ENCODE measurements at places on chromosomes 2 and 18. TPM values are rescaled to one million over a fixed set of nuclear protein-coding genes. Genes with fewer than 3 reads are reported as not detected.
A peak's percentile ranks its signal among the peaks of the same experiment; 100 is the strongest.

- H3K36me3 ChIP-seq, result no peaks in the 10 kb centered on the region
- peaks cover 38% of the 10 kb centered on the region for H3K4me1 ChIP-seq
- H3K27me3 ChIP-seq, result no peaks in the 10 kb centered on the region
- H3K4me3 ChIP-seq, result no peak overlapping the region
Observed at GRCh38 chr2:108634576-108635160, 84.6 kb upstream of the RANBP2 start.

DNA sequence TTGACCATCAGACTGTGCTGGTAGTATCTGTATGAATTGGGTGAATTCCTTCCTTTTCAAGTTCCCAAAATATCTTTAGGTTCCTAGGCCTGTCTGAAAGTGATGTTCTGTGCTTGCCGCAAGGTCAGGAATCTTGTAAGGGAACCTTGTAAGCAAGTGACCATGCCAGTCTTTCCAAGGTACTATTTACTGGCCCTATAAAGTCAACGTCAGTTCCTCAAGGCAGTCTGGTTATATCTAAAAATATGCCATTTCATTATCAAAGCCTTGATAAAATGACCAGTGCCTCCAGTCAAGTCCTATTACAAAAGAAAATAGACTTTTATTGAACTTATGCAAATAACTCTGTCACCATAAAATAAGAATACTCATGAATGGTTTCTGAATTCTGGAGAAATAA, 88.4 kb upstream of the TPO start:
- no peaks in the 10 kb centered on the region for H3K4me1 ChIP-seq
- H3K4me3 ChIP-seq, result no peak overlapping the region
- no peaks in the 10 kb centered on the region for H3K27me3 ChIP-seq
- H3K27ac ChIP-seq, result no peak overlapping the region
- no peak for DNase-seq

DNA sequence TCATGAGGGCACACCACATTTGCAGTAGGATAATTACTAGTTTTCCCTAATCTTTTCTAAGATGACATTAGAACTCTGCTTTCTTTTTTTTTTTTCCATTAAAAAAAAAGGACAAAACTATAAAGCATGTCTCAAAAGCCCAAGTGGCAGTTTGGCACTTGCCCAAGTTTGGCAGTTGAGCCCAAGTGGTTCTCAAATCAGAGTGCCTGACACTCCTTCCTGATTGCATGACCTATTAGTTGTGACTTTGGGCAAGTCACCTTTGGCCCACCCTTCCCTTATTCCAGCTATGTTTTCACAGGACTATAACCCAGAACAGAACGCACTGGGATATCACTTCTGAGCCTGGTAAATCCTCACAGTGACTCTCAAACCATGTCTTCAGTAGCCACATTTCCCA, 273.0 kb downstream of the CCDC85A start:
- H3K4me1 ChIP-seq, result no peaks in the 10 kb centered on the region
- no peak overlapping the region for H3K4me3 ChIP-seq
- DNase-seq, result no peak
- H3K27ac ChIP-seq, result no peak overlapping the region
- H3K36me3 ChIP-seq, result no peaks in the 10 kb centered on the region
- peaks cover 14% of the 10 kb centered on the region for H3K27me3 ChIP-seq

DNA sequence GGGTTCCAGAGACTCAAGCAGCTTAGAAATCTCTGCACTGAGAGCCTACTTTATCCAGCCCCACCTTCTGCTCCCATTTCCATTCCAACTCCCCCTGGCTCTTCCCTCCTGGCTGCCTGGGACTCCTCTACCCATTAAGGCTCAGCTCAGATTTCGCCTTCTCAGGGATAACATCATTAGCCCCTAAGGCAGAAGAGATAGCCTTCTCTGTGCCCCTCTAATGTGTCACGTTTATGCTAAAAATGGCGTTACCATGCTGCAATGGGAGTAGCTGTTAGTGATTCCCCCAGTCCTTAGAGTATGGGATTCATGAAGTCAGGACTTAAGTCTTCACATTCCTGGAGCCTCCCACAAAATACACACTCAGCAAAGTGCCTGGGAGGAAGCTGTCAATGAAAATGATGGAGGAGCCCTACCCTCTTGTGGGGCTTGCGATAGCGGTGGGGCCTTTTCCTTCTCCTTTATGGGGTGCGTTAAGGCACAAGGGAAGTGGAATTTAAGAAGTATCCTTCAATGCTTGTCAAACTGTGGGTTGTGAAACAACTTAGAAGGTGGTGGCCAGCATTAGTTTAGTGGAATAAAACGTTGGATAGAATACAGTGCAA, 144.7 kb upstream of the COPS8 start:
- H3K27ac ChIP-seq, result peak overlapping the region; percentile 60
- H3K27me3 ChIP-seq, result no peaks in the 10 kb centered on the region
- H3K4me1 ChIP-seq, result peaks cover 14% of the 10 kb centered on the region
- no peaks in the 10 kb centered on the region for H3K36me3 ChIP-seq
- DNase-seq, result no peak

GRCh38 chr2:28613633-28614501, 118.0 kb downstream of the PLB1 start:
- no peak overlapping the region for H3K27ac ChIP-seq
- H3K36me3 ChIP-seq, result no peaks in the 10 kb centered on the region
- H3K27me3 ChIP-seq, result peaks cover 46% of the 10 kb centered on the region
- H3K4me3 ChIP-seq, result no peak overlapping the region
- H3K4me1 ChIP-seq, result peaks cover 11% of the 10 kb centered on the region

- H3K36me3 ChIP-seq, result no peaks in the 10 kb centered on the region
- H3K4me1 ChIP-seq, result no peaks in the 10 kb centered on the region
- H3K27ac ChIP-seq, result no peak overlapping the region
- H3K4me3 ChIP-seq, result no peak overlapping the region
Observed at GRCh38 chr2:118981632-118982031, 39.6 kb downstream of the MARCO start.

DNA sequence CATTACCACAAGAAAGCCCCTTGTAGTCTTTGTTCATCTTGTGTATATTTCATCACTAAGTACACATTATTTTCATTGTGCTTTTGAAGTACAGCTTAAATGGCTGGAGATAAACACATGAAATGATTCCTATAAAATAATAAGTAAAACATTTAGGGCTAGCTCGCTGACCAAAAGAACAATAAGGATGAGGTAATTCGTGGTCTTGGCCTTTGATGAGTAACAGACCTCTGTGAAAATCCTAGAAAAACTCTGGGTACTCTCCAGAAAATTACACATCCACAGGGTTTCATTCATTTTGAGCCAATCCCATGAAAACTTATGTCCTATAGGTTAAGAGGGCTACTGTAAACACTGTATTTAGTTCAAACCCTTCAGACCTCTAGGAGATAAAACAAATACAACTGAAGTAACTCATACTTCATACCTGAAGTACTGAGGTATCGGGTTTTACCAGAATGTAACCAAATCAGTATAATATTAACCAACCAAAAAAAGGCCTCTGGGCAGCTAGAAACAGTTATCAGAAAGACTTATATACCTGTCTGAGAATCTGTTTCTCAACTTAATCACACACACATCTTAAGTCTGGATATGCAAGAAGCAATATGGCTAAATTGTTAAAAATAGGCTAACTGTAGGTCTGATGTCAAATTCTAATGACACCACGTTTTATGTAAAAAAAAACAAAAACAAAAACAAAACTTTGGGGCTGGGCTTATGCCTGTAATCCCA, 31.0 kb downstream of the CFAP36 start:
- H3K4me1 ChIP-seq, result no peaks in the 10 kb centered on the region
- H3K4me3 ChIP-seq, result no peak overlapping the region
- H3K27me3 ChIP-seq, result no peaks in the 10 kb centered on the region
- no peak overlapping the region for H3K27ac ChIP-seq
- peaks cover 5% of the 10 kb centered on the region for H3K36me3 ChIP-seq
- DNase-seq, result no peak

- no peak overlapping the region for H3K4me3 ChIP-seq
- DNase-seq, result no peak
- H3K27ac ChIP-seq, result no peak overlapping the region
Observed at GRCh38 chr2:204180649-204181048, 244.1 kb downstream of the ICOS start.

GRCh38 chr2:207828361-207829057, 58.8 kb upstream of the FZD5 start:
- H3K27me3 ChIP-seq, result no peaks in the 10 kb centered on the region
- H3K4me1 ChIP-seq, result no peaks in the 10 kb centered on the region
- no peaks in the 10 kb centered on the region for H3K36me3 ChIP-seq
- H3K4me3 ChIP-seq, result no peak overlapping the region

- no peak overlapping the region for H3K27ac ChIP-seq
- H3K4me1 ChIP-seq, result peaks cover 21% of the 10 kb centered on the region
- H3K36me3 ChIP-seq, result no peaks in the 10 kb centered on the region
- no peak for DNase-seq
- no peaks in the 10 kb centered on the region for H3K27me3 ChIP-seq
- no peak overlapping the region for H3K4me3 ChIP-seq
Observed at GRCh38 chr2:30288561-30288960, 57.2 kb downstream of the LBH start.

GRCh38 chr2:207231106-207231865, 65.5 kb upstream of the KLF7 start:
- no peak for DNase-seq
- peaks cover 28% of the 10 kb centered on the region for H3K4me1 ChIP-seq
- no peak overlapping the region for H3K27ac ChIP-seq
- H3K4me3 ChIP-seq, result no peak overlapping the region

GRCh38 chr2:137220438-137220993, 455.2 kb downstream of the THSD7B start:
- no peaks in the 10 kb centered on the region for H3K27me3 ChIP-seq
- no peak overlapping the region for H3K27ac ChIP-seq
- no peak overlapping the region for H3K4me3 ChIP-seq
- no peaks in the 10 kb centered on the region for H3K36me3 ChIP-seq

DNA sequence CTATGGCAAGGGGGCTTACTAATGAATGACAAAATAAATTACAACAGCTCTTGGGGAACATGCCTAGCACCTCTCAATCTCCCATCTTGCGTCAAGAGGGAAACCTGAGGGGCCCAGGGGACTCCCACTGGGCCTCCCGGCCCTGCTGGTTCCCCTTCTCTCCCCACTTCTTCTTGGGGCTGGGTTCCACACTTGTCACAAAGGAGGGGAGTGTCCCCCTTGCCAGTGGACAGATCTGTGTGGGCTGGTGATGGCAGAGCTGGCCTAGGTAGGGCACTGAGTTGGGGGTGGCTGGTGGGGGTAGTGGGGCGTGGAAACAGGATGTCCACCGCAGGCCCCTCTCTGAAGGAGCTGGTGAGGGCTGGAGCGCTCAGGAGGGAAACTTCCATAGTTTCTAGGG, 184.0 kb upstream of the HAAO start:
- H3K36me3 ChIP-seq, result no peaks in the 10 kb centered on the region
- no peak overlapping the region for H3K27ac ChIP-seq
- no peak overlapping the region for H3K4me3 ChIP-seq
- no peak for DNase-seq
- peaks cover 40% of the 10 kb centered on the region for H3K4me1 ChIP-seq

- no peak for DNase-seq
- H3K27ac ChIP-seq, result no peak overlapping the region
- peaks cover 4% of the 10 kb centered on the region for H3K27me3 ChIP-seq
Observed at GRCh38 chr18:11741505-11742145, 52.6 kb downstream of the GNAL start.

DNA sequence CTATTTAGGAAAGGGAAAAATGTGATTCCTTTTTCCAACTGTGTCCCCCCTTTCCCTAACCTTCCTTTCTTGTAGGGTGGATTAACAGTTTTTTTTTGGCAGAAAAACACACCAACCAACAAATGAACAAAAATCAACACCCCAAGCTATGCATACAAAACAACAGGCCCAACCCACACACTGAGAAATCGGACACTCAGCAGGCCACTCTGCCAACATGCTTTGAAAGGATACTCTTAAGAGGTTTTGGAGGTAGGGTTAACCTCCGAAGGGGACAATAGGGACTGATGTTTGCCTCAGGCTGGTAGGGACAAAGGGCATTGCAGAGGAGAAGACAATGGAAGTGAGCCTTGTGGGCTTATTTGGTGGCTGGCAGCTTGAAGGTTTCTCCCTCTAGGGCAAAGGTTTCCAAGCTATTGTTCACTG, 33.1 kb upstream of the POLE4 start:
- H3K36me3 ChIP-seq, result peaks cover 8% of the 10 kb centered on the region
- no peak for DNase-seq
- H3K27me3 ChIP-seq, result peaks cover 11% of the 10 kb centered on the region
- no peak overlapping the region for H3K27ac ChIP-seq
- no peak overlapping the region for H3K4me3 ChIP-seq
- H3K4me1 ChIP-seq, result peaks cover 4% of the 10 kb centered on the region

GRCh38 chr2:241965931-241966412, 96.4 kb downstream of the RTP5 start:
- no peaks in the 10 kb centered on the region for H3K27me3 ChIP-seq
- no peaks in the 10 kb centered on the region for H3K36me3 ChIP-seq
- H3K4me1 ChIP-seq, result peaks cover 11% of the 10 kb centered on the region

DNA sequence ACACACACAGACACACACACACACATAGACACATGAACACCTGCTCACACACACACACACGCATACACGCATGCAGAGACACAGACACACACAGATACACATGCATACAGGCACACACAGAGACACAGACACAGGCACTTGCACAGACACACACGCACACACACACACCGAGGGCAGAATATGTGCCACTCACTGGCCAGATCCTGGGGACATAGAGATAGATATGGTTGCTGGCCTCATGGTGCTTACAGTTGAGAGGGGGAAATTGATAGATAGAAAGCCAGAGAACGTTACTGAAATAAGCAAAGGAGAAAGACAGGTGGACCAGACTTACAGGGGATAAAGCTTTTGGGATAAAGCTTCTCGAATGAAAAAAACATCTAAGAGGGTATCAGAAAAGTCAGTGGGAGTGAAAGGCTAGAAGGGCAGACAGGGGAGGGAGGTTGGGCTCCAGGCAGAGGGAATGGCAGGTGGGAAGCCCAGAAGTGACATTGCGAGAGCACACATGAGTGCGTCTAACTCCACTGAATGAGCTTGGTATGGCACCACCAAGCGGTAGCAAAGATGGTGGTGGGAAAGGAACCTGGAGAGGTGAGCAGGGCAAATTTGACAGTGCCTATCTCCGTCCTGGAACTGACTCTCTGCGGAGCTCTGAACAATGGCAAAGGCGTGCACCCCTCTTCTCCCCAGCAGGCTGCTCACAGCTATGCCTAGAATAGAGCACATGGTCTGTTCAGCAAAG, 390.1 kb upstream of the TRIB2 start:
- H3K27me3 ChIP-seq, result no peaks in the 10 kb centered on the region
- no peak overlapping the region for H3K4me3 ChIP-seq
- DNase-seq, result no peak
- H3K36me3 ChIP-seq, result no peaks in the 10 kb centered on the region
- H3K27ac ChIP-seq, result no peak overlapping the region

DNA sequence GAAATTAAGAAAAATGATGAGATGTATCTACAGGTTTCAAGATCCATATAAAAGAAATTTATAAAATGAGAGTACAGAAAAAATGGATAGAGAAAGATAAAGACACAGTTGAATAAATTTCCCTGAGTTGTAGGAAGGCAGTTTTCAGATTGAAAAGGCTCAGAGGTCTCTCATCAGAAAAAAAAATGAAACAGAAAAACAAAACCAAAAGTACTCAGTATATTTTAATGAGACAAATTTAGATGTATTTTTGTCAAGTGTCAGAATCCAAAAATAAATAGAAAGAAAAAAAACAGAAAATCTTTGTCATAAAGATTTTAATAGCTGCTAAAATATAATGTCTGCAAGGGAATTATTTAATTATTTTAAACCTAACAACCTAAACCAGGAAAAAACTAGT, 520.5 kb downstream of the KCNJ3 start:
- no peaks in the 10 kb centered on the region for H3K4me1 ChIP-seq
- peaks cover 18% of the 10 kb centered on the region for H3K27me3 ChIP-seq
- H3K36me3 ChIP-seq, result no peaks in the 10 kb centered on the region
- no peak overlapping the region for H3K4me3 ChIP-seq
- no peak for DNase-seq
- H3K27ac ChIP-seq, result no peak overlapping the region

The LRRC30 gene
- total RNA-seq, result not detected

The CYRIA gene
- total RNA-seq, result 10.2 TPM

The MAP2 gene
- total RNA-seq, result 123 TPM

The BBS5 gene
- 9.0 TPM for total RNA-seq

The CD8B gene
- not detected for total RNA-seq

The RAB6D gene
- total RNA-seq, result 0.52 TPM

The GAREM1 gene
- total RNA-seq, result 11.0 TPM

Data from neural crest cell (in vitro differentiated cells).